ENCODE measurements at places on chromosomes 2 and 18.

GRCh38 chr18:60978338-60978737 lies 354.9 kb upstream of the CDH20 start:
- DNase-seq: no peak

GRCh38 chr2:240856151-240856980 lies 12.3 kb upstream of the AGXT start:
- DNase-seq: no peak

- DNase-seq: no peak
Measured at GRCh38 chr2:240573516-240574385, 5.5 kb downstream of the RNPEPL1 start.

GRCh38 chr2:151902829-151903228 lies 74.6 kb upstream of the ARL5A start:
- no peak for DNase-seq

DNA sequence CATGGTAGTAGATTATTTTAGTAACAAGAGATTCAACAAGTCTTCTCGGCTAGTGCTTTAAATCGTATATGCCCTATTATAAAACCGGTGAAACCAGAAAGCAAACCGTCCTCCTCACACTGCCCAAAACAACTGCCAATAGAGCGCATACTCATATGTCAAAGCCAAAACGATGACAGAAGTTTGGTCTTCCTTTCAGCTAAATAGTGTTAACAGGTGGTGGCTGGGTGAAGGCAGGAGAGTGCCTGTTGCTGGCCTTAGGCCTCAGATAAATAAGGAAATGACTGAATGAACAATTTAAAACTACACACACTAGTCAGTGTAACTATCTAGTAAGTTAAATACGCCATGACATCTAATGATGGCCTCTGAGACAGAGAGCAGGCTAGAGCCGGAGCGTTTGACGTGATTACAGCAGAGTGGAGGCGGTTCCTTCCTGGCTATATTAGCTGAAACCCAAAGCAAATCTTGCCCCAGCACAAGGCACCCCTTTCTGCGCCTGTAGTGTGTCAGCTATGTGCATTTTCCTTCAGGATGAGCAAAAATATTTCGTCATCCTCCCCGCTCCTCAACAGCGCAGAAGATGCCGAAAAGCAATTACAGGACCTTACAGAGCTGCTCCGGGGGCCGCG lies 1.6 kb downstream of the LONRF2 start:
- no peak for DNase-seq

Data from activated T-cell treated with anti-CD3 and anti-CD28 coated beads for 24 hours (primary cell).